ENCODE measurements at places on chromosomes 7 and 10. TPM values are rescaled to one million over a fixed set of nuclear protein-coding genes. Genes with fewer than 3 reads are reported as not detected.
A peak's percentile ranks its signal among the peaks of the same experiment; 100 is the strongest.

GRCh38 chr7:1609023-1609422, 39.2 kb upstream of the PSMG3 start:
- DNase-seq: no peak

GRCh38 chr7:82284936-82285519, 158.5 kb downstream of the CACNA2D1 start:
- no peak for DNase-seq

DNA sequence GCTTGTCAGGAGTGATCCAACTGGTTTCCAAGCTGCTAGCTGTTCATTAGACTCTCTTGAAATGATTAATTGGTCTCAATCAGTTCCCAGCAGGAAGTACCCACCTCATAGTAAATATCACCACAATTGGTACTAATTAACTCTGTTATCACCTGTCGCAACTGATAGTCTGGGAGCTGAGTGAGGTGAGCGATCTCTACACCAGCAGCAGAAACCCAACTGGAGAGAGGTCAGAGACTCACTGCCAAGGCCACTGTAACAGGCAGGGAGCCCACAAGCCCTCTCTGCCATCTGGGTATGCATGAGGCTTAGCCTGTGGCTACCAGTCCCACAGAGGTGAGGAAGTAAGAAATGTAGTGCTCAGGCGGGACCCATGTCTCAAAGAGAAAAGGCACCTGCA, 245.5 kb downstream of the DYNC1I1 start:
- no peak for DNase-seq

DNA sequence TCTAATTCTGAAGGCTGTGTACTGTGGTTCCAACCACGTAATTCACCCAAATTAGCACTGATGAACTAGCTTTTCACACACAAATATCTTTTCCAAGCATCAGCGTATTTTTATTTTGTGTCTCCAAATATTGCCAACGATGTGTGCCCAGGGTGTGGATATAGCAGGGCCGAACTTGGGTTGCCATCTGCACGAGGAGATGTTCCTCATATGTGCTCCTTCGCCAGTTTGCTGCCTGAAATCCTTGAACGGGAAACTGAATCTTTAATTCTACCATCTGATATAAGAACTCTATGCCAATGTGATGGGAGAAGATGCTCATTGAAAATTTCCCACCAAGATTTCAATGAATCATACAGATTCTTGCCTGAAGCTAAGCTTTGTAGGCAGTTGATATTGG, 121.5 kb upstream of the ZNF438 start:
- DNase-seq: no peak

The CACNA2D1 gene
- not detected for polyA plus RNA-seq

The VWDE gene
- polyA plus RNA-seq: 0.12 TPM

The KCNMA1 gene
- not detected for polyA plus RNA-seq

GRCh38 chr7:137169282-137169698, 174.2 kb downstream of the PTN start:
- DNase-seq: peak; percentile 26

The CYP3A4 gene
- 0.24 TPM for polyA plus RNA-seq

- no peak for DNase-seq
Measured at GRCh38 chr7:151442776-151443496, 3.0 kb upstream of the CRYGN start.

DNA sequence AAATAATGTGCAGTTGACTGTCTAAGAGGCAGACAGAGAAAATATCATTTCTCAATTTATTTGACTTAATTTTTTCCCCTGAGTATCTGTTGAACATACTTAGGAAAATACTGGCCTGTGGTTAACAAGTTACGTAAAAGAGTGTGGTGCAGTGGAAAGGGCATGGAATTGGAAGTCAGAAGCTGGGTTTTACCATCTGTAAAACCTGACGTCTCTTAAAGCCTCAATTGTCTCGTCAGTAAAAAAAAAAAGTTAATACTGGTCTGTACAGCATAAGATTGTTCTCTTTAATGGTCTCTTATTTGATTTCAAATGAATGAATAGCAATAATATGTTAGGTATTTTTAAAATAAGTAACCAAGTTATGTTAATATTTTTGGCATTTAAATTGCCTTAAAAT, 67.8 kb downstream of the PHTF2 start:
- DNase-seq: no peak

DNA sequence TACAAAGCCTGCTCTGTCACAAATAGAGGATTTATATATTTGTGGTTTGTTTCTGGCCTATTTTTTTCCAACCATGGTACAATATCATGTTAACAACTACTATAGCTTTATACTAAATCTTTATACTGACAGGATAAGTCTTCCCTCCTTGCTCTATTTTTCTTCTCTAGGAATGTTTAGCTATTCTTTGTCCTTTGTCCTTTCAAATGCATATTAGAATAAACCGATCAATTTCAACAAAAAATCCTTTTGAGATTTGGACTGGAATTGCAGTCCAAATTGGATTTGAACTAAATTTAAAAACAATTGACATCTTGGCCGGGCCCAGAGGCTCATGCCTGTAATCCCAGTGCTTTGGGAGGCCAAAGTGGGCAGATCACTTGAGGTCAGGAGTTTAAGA, 39.2 kb upstream of the CTTNBP2 start:
- no peak for DNase-seq

DNA sequence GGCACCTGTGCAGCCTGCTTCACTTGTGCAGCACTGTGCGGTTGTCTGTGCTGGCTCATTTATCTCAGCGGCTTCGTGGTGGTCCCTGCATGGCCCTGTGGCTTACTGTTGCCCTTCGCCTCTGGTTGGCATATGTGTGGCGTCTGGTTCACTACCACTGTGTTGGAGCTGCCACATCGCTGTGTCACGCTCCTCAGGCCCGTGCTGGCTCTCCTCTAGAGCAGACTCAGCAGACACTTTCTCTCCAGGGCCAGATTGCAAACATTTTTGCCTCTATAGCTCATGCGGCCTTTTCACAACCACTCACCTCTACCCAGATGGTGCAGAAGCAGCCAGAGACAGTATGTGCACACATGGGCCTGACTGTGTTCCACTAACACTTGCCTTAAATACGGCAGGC, 37.9 kb downstream of the PPP2R2D start:
- no peak for DNase-seq

DNA sequence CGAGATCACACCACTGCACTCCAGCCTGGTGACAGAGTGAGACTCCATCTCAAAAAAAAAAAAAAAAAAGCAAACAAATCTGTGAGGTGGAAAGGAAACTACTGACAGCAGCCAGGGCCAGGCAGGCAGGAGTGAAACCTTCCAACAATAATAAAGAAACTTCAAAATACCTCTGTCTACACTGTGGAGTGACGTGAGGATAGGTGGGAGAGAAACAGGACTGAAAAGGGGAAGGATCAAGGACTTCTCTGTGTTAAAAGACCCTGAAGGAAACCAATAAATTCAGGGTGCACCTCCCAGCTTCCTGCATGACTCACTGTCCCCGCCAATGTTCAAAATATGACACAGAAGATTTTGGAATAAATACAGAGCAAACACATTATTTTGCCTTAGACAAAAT, 82.9 kb downstream of the KIAA1549 start:
- DNase-seq: no peak

DNA sequence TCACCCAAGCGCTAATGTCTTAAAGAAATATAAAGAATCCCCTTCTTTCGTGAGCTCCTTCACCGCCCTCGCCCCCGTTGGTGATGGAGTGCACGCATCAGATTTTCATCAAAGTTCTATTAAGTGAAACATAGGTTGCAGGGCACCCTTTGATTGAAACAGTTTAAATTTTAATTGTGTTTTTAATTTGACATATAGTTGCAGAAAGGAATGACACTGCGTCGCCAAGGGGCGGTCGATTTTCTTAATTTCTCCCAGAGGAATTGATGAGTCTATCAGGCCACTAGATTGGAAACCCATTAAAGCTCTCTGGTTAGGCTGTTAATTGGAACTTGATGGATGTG, 4.1 kb upstream of the HMX2 start:
- DNase-seq: no peak

DNA sequence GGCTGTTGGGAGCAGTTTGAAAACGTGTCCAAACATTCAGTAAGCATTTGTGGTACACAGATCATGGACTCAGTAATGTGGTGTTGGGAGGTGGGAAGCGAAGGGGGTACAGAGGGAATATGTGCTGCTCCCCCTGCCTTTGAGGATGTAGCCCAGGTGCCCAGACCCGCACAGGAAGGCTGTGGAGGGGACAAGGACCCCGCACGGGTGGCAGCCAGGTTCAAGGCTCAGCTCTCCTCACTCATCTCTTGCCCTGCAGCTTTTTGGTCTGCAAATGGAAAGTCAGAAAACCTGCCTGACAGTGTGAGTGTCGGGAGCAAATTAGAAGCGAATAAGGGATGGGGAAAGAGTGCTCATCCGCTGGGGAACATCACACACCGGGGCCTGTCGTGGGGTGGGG, 27.3 kb upstream of the EN2 start:
- no peak for DNase-seq

- DNase-seq: no peak
Measured at GRCh38 chr7:8536431-8536830, 103.0 kb downstream of the NXPH1 start.

The TMEM236 gene
- 0.09 TPM for polyA plus RNA-seq

GRCh38 chr10:124219062-124219461, 125.7 kb upstream of the CHST15 start:
- no peak for DNase-seq

The ZNF503 gene
- polyA plus RNA-seq: 4.0 TPM

DNA sequence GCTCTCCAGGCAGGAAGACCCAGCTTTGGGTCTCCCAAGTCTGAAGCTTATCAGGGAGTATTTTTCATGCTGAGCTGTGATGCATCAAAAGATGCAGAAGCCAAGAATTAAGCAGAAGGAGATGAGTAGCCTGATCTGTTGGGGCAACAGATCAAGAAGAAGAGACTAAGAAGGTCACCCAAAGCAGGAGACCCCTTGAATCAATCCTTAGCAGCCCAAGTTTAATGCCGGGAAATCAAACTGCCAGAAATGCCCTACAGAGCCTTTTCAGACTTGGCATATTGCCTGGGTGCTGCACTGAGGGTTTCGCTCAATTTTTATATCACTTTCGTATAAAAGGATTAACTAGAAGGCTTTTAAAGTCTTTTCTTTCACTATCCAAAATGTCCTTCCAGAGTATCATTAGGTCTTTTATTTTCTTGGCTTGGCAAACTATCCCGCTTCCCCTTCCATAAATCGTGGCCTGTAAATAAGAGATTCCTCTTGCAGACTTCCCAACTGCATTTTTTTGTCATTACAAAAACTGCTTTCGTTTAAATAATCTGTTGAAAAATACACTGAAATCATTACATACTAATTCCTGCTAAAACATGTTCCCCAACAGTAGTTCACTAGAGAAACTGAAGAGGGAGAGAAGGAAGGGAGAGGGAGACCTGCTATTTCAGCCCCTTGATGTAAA, 49.0 kb upstream of the STK17A start:
- no peak for DNase-seq

The KCNH2 gene
- polyA plus RNA-seq: 0.12 TPM

DNA sequence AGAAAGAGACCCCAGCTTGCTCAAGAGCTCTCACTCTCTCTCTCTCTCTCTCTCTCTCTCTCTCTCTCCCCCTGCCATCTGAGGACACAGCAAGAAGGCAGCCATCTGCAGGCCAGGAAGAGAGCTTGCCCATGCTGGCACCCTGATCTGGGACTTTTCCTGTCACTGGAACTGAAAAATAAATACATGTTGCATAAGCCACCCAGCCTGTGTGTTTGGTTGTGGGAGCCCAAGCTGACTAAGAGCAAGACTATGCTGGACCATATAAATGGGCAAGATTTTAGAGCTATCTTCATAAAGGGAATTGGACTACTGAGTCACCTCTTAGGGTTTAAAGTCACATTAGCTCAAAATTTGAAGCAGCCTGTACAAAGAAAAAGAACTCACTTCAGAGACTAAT, 98.6 kb downstream of the SLC16A9 start:
- DNase-seq: no peak

GRCh38 chr10:74238031-74238431, 87.0 kb downstream of the ADK start:
- DNase-seq: no peak

DNA sequence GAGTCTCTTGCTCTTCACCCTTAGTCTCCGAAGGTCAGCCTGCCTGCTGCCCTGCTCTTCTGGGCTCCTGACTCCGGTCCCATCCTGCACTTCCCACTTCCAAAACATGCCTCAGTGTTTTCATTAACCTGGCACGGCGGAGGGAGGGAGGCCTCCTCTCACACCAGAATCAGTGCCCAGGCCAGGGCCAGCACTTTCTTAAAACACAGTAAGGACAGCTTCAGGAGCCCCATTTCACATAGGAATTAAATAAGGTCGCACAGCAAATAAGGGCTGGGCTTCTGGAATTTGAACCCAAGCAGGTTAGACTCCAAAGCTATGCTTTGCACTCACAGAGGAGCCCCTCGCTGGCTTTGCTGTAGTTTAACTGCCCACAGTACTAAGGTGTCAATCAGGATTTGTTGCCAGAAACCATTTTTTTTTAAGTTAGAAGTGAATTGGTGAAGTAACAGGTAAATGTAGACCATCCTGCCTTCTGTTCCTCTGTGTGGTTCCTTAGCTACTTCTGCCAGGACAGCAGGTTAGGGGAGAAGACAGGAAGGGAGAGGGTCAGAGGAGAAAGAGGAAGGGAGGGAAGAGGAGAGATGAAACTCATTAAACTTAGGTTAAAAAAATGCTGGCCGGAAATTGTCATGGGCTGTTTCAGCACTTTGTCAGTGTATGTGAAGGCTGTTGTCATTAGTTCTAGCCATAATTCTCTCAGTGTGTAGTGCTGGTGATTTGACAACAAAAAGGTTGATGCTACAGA, 1.1 kb downstream of the RASSF4 start:
- peak; percentile 52 for DNase-seq

All from HepG2 (cell line).